ENCODE measurements at places on chromosomes 7 and 10.

GRCh38 chr10:31958856-31959255, 30.2 kb upstream of the ARHGAP12 start:
- DNase-seq: no peak

- DNase-seq: no peak
Observed at GRCh38 chr7:87016606-87017005, 42.8 kb downstream of the ELAPOR2 start.

- no peak for DNase-seq
Observed at GRCh38 chr10:131897297-131897899, 3.4 kb upstream of the PPP2R2D start.

DNA sequence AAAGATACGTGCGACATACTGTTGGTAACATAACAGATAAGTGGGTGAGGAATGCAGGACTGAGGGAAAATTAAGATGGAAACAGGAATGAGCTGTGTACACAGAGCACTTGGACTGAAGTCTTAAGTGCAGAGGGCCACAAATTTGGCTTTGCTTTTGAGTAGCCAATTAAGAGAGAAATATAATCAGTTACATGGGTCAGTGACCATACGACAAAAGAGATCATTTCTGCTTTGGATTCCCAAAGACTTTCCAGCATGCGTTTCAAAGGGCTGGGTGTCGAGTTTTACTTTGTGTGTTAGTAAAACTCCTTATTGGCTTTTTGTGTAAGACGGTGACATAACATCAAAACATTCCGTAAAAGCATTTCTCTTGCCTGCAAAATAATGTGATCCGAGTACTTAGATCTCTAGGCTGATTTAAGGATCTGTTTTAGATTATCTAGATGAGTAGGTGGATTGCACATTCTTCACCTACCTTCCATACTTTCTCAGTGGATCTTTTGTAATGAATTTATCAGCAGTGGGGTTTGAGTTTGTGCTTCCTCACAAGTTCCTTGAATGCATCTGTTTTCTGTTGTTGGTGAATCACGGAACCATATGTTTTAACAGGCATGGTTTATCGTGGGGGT, 7.5 kb downstream of the RABGEF1 start:
- DNase-seq: no peak

GRCh38 chr7:119886007-119886406, 387.0 kb upstream of the KCND2 start:
- DNase-seq: no peak

GRCh38 chr7:148264933-148265557, 325.5 kb upstream of the C7orf33 start:
- DNase-seq: peak; percentile 67

GRCh38 chr7:149714910-149715471, 58.4 kb downstream of the ZNF467 start:
- DNase-seq: no peak

DNA sequence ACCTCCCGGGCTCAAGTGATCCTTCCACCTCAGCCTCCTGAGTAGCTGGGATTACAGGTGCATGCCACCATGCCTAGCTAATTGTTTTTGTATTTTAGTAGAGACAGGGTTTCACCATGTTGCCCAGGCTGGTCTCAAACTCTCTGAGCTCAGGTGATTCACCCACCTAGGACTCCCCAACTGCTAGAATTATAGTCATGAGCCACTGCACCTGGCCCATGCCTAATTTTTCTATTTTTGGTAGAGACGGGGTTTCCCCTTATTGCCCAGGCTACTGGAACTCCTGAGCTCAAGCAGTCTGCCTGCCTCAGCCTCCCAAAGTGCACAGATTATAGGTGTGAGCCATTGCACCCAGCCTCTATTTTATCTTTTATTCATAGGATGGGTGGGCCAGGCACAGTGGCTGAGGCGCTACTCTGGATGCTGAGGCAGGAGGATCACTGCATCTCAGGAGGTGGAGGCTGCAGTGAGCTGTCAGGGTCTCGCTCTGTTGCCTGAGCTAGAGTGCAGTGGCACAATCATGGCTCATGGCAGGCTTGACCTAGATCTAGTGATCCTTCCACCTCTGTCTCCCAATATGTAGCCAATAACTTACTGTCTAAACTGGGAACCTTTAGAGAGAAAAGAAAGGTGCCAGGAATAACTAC, 31.3 kb upstream of the STOX1 start:
- DNase-seq: no peak

DNA sequence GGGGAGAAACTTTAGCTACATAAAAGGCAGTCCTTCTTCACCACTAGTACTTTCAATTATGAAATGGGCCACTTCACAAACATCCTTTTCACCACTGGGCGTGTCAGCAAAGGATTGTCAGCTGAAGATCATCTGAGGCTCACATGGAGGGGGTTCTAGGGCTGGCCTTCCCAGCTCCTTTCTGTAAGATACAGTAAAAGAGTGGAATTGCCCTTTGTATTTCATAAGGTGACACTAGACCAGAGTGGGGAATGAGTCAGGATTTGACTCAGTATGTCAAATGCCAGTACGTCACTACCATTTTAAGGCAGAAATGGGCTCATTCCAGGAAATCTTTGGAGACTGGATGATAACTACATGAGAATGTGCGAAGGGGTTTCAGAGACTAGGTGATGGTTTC, 21.2 kb upstream of the BLOC1S2 start:
- no peak for DNase-seq

DNA sequence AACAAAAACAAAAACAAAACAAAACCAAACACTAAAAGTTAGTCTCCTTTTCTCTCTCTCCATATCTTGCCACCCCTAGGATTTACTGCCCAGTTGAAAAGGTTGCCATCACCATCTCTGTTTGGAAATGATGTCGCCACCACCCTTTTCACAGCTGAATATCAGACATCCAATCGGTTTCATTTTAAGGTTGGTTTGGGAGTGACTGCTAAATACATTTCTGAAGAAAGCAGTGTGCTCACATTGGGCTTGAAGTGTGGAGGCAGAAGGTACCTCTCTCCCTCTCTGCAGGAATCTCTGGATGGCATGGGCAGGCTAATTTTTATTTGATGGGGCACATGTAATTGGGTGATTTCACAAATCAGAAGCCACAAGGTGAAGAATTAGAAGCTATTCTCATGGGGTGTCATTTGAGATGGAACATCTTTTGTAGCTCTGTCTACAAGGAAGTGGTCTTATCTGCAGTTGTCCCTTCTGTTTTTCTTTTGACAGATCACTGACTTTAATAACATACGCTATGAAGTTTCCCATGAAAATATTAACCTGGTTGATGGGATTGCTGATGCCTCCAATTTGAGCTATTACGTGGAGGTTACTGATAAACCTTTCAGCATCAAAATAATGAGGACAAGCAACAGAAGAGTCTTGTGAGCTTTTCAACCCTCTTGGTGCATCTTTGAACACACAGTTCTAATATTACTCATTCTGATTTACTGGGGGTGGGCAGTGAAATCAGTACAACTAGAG, 20.1 kb downstream of the MGAM2 start:
- DNase-seq: no peak

GRCh38 chr7:101418694-101419093, 56.0 kb downstream of the COL26A1 start:
- no peak for DNase-seq

DNA sequence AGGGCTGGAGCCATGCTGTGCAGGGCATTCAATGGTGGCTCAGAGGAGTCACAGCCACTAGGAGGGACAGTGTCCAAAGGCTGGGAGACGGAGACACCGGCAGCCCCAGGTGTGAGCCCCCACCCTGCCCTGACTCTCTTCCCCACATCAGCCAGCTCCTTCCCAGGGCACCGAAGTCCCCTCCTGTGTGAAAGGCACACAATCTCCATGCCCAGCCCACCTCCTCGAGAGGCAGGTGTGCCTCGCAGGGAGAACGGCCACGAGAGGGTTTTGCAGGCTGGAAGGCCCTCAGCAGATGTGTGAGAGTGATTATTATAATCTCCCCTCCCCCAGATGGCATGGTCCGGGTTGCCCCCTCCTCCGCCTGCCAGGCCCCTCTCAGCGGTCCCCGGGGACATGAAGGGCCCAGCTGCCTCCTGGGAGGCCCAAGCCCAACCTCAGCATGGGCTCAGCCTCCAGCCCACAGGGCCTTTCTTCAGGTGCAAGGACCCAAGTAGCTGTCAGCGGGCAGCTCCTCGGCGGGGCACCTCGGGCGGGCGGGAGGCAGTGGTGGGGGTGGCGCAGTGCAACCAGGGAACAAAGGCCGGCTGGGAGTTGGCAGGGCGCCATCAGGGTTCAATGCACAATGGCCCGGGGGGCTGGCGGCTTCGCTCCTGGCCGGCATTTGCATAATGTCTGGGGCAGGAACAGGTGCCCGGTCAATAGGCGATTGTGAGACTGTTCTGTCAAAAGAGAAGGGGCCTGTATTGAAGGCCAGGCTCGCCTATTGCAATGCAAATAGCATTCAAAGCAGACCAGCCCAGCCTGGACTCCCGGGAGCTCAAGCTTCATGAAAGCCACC, 155.3 kb upstream of the ZMIZ1 start:
- DNase-seq: peak; percentile 91

DNA sequence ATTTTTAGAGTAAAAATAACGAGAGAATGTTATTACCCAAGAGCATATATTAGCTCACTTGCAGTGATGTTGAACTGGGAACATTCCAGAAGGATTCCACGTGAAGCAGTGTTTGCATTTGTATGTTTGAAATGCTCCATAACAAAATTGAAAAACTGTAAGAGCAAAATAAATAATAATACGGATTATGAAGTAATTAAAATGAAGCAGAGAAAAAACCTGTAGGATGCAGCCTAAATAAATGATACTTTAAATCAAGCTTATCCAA, 203.3 kb downstream of the BAMBI start:
- DNase-seq: no peak

DNA sequence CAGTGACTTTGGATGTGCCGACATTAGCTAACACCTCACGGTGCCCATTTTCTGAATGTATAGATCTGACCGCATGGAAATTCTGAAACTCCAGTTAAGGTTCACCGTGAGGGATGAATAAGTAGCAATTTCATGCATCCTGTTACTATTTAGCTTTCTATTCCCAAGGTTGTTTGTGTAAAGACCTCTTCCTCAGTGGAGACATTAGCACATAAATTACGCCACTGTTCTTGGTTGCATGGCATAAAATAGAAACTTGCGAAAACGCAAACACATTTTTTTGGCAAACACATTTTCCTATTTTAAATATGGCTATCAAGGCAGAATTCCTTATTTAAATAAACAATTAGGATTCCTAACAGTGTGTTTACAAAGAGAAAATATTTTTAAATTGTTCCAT, 36.5 kb downstream of the DENND2A start:
- DNase-seq: no peak

DNA sequence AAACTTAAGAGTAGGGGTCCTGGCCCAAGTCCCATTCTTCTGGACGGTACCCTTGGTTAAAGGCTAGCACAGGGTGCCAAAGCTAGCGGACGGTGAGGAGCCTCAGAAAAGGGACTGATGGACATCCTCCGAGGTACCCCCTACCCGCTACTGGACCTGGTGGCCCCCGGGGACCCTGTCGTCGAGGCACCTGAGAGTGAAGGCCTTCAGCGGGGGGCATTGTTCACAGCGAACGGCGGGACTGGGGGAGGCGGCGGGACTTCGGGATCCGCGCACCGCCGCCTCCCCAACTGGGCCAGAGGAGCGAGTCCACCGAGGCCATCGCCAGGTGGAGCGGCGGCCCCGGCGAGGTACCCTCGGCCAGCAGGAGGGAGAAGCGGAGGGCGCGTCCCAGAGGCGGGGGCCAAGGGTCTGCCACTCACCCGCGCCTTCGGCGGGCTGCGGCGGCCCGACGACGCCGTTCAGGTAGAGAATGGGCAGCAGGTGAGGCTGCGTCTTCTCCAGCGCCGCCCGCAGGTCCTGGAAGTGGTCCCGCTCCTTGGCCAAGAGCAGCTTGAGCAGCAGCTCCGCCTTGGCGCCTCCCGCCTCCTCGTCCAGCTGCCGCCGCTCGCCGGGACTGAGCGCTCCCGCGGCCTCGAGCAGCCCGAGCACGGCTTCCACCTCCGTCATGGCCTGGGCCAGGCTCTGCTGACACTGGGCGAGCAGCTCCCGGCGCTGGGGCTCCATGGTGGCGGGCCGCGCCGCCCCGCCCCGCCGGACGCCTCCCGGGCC, 575 bp downstream of the DLG5 start:
- no peak for DNase-seq

DNA sequence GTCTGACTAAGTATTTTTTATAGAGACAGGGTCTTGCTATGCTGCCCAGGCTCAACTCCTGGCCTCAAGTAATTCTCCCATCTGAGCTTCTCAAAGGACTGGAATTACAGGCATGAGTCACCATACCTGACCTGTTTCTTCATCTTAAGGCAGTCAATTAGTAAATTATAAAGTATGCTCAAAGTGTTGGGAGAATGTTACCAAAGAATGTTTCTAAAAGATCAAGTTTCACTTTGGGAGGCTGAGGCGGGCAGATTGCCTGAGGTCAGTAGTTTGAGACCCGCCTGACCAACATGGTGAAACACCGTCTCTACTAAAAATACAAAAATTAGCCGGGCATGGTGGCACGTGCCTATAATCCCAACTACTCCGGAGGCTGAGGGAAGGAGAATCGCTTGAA, 117.0 kb downstream of the ALOX5 start:
- no peak for DNase-seq

- no peak for DNase-seq
Observed at GRCh38 chr10:58502956-58503355, 9.7 kb upstream of the BICC1 start.

DNA sequence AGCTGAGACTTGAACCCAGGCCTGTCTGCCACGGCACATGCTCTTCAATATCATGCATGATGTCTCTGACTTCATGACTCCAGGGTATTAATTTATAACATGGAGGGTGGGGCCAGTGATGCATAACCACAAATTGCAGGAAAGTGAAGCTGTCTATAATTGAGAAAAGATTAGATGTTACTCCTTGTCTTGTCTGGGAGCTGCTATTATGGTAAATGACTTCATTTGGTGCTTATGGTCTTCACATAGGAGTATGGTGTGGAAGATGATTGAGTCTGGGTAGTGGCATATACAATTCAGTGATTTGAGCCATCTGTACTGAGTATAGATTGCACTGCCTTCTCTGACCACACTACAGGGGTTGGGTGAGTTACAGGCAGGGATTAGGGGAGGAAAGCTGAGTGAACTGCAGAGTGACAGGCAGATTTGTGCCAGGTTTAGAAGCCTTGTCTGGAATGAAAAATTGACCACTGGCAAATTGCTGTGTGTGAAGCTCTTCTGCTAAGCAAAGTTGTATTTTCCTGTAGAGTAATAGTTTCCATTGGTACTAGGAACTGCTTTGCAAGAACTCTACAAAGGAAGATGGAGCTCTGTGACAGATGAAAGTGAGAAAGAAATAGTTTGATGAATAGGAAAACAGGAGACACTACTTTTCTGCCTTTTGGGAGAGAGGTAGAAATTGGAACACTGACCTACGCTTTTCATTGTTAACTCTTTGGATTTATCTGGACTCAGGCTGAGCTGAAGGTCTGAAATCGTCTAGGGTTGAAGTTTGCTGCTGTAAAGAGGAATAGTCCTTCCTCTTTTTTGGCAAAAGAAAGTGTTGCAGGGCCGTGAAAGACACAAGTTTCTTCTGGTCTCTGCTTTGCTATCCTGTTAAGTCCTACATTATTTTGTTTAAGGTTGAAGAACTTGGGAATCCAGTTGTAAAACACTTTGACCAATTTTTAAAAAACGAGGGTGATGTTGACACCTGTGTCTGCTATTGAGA, 2.7 kb downstream of the SND1 start:
- DNase-seq: no peak

All from NCI-H524 (cell line).